Breast epithelium (tissue), 4 donors: ENCODE measurements at places on chromosomes 1 and 21. TPM values are rescaled to one million over a fixed set of nuclear protein-coding genes. Genes with fewer than 3 reads are reported as not detected.

The SUSD4 gene
- 16.7 TPM for total RNA-seq

- DNase-seq = no peak
- no peak overlapping the region for H3K4me3 ChIP-seq
- H3K27me3 ChIP-seq = no peaks in the 10 kb centered on the region
- no peak overlapping the region for H3K27ac ChIP-seq
- H3K4me1 ChIP-seq = no peaks in the 10 kb centered on the region
- H3K36me3 ChIP-seq = no peaks in the 10 kb centered on the region
Observed at GRCh38 chr1:232317350-232317749, 312.6 kb downstream of the SIPA1L2 start.

The TAF12 gene
- 22.7 TPM for total RNA-seq

DNA sequence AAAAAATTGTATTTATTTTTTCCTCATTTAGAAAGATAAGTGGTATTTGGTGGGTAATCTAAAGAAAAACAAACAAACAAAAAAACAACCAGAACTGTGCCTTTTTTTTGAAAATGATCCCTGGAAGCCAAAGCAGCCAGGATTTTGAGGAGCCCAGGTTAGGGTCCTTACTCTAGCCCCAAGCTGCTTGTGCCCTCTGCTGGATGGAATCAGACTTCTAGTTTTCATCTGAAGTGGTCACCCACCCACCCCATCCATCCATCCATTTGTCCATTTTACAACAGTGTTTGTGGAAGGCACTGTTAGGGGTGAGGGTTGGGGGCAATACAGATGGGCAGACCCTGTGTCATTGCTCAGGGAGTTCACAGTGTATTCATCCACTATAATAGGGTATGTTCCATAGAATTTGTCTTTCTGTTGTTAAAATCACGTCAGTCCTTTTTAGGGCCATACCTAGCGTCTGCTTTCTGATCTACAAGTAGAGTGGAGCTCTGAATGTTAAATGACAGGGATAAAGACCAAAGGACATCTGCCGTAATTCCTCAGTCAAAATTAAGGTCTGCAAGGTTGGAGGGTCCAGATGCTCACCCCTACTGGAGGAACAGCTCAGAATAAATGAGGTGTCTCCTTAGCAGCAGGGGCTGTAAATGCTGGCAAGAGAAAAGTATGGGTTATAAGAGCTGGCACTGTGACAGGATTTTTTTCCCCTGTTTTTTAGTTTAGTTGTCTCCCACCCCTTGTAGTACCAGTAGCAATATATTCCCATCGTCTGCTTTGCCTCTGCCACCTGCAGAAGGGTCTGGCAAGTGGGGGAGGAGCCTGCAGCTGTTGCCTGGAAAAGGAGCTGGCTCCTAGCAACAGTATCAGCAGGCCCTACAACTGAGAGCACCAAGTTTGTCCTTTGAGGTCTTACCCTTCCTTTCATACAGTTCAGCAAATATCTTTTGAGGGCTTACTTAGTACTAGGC lies 3.2 kb downstream of the LRRC42 start:
- no peaks in the 10 kb centered on the region for H3K36me3 ChIP-seq
- DNase-seq = no peak
- no peak overlapping the region for H3K4me3 ChIP-seq
- H3K27me3 ChIP-seq = no peaks in the 10 kb centered on the region
- H3K4me1 ChIP-seq = no peaks in the 10 kb centered on the region

- no peaks in the 10 kb centered on the region for H3K27me3 ChIP-seq
- H3K4me1 ChIP-seq = no peaks in the 10 kb centered on the region
- no peaks in the 10 kb centered on the region for H3K36me3 ChIP-seq
- H3K4me3 ChIP-seq = no peak overlapping the region
- no peak for DNase-seq
Observed at GRCh38 chr1:119968068-119968492, 71.8 kb upstream of the ADAM30 start.

DNA sequence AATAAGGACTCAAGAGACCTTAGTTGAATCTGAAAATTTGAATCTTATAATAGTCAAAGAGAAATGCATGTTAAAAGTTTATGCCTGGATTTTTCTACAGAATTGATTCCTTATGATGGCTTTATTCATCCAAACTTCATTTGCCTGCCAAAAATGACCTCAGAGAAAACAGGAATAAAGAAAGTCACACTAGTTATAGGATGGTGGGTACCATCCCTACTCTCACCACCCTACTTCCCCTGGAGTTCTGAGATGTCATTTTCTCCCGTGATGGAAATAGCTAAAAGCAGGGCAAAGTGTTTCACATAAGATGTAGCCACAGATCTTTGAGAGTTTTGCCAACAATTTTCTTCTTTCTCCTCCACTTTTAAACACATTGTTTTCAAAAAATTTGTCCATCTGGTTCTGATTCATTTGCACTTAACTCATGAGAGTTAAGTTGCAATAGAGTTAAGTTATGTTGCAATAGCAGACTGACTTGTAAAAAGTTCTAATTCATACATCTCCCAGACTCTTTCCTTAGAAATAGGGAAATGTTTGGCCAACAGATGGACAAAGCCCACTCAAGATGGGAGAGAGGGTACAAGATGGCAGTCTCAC lies 384.6 kb downstream of the PLPP3 start:
- H3K4me3 ChIP-seq = no peak overlapping the region
- H3K27ac ChIP-seq = no peak overlapping the region
- H3K36me3 ChIP-seq = no peaks in the 10 kb centered on the region
- no peak for DNase-seq

The NFASC gene
- total RNA-seq = 19.5 TPM

The LCE2C gene
- total RNA-seq = not detected

The NPHS2 gene
- total RNA-seq = not detected

The OMA1 gene
- 26.4 TPM for total RNA-seq

- H3K4me1 ChIP-seq = no peaks in the 10 kb centered on the region
- H3K27me3 ChIP-seq = no peaks in the 10 kb centered on the region
- H3K27ac ChIP-seq = no peak overlapping the region
- DNase-seq = peak; percentile 49
Observed at GRCh38 chr1:20725189-20726117, 7.0 kb downstream of the SH2D5 start.

GRCh38 chr1:2019571-2020309 lies 595 bp downstream of the GABRD start:
- no peaks in the 10 kb centered on the region for H3K36me3 ChIP-seq
- peaks cover 13% of the 10 kb centered on the region for H3K27me3 ChIP-seq
- DNase-seq = no peak
- H3K27ac ChIP-seq = no peak overlapping the region
- H3K4me1 ChIP-seq = peaks cover 6% of the 10 kb centered on the region

GRCh38 chr1:25611843-25612242 lies 4.7 kb upstream of the MAN1C1 start:
- H3K27me3 ChIP-seq = no peaks in the 10 kb centered on the region
- H3K27ac ChIP-seq = no peak overlapping the region
- H3K4me3 ChIP-seq = no peak overlapping the region
- no peaks in the 10 kb centered on the region for H3K36me3 ChIP-seq
- H3K4me1 ChIP-seq = no peaks in the 10 kb centered on the region

DNA sequence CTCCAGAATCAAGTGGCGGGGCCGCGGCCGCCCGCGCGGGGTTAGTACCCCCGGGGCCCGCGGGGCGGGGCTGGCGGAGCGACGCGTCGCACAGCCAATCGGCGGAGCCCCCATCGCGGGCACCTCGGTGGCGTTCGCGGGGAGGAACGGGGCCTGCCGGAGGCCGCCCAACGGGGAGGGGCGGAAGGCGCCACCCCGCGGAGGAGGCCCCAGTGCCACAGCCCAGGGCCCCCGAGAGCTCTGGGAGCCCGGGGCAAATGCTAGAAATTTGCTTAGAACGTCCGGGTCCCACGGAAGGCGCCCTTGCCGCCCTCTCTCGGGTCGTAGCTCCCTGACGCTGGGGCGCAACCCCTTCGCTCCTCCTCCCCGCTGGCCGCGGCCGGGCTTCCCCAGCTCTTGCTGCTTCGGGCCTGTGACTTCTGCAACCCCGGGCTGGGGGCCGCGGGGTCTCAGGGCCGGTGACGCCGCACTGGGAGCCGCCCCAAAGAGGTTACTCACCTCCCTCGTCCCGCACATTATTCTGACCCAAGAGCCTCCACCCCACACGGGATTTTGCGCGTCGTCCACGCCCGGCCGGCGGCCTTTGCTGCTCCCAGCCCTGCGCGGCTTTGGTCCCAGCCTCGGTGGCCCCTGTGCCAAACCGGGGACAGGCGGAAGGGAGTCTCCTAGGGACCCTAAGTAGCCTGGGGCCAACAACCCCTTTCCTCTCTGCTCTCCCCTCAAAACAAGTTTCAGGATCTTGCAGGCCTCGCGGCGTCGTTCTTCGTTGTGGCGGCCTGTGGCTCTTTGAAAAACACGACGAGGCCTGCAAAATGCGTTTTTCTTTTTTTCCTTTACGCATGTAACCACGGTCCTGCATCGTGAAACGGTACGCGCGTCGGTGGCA lies at the start of gene RUNX3:
Gene RUNX3, minus strand, starts transcription at position 17 of the 886 bp plus-strand sequence. CDS start 408 bp downstream, outside the sequence.
- H3K27me3 ChIP-seq = peaks cover 6% of the 10 kb centered on the region
- peak within 1 kb of the TSS; percentile 86 for H3K27ac ChIP-seq
- no peak for DNase-seq
- no peaks in the 10 kb centered on the region for H3K4me1 ChIP-seq
